GM13976 (cell line): ENCODE measurements at places on chromosomes 3 and 15.
A peak's percentile ranks its signal among the peaks of the same experiment; 100 is the strongest.

DNA sequence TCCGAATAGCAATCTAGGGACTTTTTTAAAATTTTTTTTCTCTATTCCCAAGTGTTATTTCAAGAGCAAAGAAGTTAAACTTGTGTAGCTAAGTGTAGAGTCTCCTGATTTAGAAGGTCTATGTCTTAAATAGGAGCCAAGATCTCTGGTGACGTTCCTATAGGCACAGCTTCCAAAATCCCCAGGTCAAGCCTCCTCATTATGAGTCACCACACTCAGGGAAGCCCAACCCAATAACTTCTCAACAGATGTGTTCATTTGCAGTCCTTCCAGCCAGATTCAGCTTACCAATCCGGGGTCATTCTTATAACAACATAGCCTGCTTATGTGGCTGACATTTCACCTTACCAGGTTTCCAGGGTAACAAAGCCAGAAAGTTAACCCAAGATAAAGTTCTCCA, 270.3 kb downstream of the IL5RA start:
- DNase-seq: no peak

GRCh38 chr3:94099311-94099710, 36.5 kb downstream of the NSUN3 start:
- no peak for DNase-seq

- DNase-seq: no peak
Observed at GRCh38 chr15:91622711-91623342, 230.7 kb upstream of the SLCO3A1 start.

DNA sequence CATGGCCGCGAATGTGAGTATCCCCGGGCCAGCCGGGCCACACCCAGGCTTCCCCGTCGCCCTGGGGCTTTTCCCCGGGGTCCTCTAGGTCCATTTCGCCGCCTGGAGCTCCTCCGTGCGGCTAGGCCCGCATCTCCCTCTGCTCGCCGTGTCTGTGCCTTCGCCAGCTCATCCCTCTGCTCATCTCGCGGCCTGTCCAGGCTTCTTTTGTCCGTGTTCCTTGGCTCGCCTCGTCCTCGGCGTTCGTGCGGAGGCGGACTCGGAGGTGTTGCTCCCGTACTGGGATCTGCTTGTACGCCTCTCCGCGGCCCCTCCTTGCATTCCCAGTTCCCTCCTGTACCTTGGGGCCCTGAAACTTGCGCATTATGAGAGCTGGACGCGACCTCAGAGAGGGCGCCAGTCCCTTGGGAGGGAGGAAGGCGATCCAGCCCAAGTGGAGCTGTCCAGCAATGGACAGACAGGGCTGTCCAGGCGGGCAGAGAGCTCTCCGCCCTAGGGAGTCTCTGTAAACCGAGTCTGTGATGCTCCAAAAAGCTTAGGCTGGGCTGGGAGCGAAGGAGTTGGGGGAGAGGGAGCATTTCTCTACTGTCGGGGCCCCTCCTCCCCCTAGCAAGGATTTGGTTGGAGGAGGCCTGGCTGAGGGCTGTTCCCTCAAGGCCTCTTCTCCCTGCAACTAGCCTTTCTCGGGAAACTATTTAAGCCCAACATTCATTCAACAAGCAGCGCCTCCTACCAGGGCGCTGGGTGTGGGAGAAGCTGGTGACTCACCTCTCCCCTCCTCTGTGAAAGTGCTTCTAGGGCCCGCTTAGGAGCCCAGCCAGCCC, 553 bp downstream of the TMEM43 start:
- DNase-seq: no peak

DNA sequence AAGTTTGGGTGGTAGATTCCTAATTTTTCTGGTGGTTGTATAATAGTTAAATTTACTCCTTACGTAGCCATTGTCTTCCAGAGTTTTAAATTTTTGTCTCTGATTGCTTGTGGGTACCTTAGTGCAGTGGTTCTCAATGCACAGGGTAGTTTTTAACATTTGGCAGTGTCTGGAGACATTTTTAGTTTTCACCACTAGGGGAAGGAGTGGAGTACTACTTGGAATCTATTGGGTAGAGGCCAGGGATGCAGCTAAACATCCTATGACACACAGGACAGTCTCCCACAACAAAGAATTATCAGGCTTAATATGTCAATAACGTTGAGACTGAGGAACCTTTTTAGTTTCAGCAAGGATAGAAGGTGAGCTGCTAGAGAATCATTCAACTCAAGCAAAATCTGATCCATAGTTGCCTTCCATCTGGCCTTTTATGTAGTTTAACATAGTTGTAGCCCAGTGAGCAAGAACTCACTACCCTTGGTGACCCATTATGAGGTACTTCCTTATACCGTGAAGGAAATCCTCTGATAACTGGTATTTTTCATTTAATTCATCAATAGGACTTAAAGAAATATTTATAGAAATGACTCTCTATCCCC, 8.6 kb upstream of the STX19 start:
- peak; percentile 26 for DNase-seq

GRCh38 chr3:45595364-45596195, 1.0 kb downstream of the LIMD1 start:
- peak; percentile 38 for DNase-seq

- DNase-seq: no peak
Observed at GRCh38 chr3:70580021-70580420, 267.6 kb upstream of the MDFIC2 start.

- no peak for DNase-seq
Observed at GRCh38 chr3:184731786-184732537, 20.1 kb upstream of the MAGEF1 start.

DNA sequence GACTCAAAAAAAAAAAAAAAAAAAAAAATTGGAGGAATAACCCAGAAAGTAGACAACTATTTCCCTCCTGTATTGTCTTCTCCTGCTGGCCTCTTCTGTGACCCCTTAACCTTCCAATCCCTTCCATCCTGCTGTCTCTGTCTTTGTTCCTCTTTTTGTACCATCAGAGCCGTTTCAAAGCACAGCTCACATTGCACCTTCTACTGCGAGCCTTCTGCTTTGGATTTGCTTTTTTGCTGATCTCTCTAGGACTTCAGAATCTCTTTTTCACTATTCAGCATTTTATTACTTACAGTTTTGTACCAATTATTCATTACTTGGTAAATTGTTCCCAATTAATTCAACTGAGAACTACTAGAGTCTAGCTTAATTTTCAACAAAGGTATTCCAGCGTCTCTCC, 284.0 kb upstream of the TBL1XR1 start:
- no peak for DNase-seq

- no peak for DNase-seq
Observed at GRCh38 chr3:173891272-173892100, 493.9 kb downstream of the NLGN1 start.

DNA sequence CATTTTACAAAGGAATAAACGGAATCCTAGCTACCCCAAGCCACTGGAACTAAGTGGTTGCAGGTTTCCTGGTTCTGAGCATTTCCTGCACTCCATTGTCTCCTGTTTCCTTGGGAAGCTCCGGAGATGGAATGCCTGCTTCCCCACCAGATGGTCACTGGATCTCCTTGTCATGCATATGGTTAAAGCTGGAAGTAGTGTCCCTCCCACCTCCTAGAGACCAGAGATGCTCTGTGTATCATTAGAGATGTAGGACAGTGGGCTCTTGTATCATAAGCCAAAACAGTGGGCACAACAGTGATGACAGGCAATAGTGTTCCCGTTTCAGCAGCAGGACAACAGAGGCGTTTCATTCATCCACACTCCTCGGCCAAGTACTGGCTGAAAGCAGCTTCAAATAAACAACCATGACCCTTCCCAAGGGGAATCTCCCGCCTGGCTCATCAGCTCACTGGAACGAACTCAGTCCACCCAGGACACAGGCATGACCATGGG, 136.2 kb upstream of the EIF1B start:
- DNase-seq: no peak

DNA sequence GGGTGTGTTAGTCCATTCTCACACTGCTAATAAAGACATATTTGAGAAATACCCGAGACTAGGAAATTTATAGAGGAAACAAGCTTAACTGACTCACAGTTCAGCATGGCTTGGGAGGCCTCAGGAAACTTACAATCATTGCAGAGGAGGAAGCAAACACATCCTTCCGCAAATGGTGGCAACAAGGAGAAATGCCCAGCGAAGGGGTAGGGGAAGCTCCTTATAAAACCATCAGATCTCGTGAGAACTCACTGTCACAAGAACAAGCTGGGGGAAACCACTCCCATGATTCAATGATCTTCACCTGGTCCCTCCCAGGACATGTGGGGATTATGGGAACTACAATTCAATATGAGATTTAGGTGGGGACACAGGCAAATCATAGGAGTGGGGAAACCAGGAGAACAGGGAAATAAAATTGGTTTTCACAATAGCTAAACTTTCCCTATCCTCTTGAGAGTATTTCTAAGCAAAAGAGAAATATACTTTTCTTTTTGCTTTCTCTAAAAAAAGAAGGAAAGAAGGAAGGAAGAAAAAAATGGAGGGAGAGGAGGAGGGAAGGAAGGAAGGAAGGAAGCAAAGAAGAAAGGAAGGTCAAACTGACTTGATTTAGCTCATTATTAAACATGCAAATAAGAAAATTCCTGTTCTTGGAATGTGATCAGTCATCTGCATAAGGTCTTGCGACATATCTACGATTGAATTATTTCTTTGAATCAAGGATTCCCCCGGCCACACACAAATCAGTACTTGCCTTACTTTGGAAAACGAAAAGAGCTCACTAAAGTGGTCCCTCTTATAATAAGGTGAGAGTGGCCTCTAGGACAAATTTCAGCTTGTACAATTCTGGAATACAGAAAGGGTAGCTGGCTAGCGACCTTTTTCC, 75.2 kb downstream of the LIPC start:
- no peak for DNase-seq

- no peak for DNase-seq
Observed at GRCh38 chr15:90664650-90665287, 52.4 kb upstream of the BLM start.

DNA sequence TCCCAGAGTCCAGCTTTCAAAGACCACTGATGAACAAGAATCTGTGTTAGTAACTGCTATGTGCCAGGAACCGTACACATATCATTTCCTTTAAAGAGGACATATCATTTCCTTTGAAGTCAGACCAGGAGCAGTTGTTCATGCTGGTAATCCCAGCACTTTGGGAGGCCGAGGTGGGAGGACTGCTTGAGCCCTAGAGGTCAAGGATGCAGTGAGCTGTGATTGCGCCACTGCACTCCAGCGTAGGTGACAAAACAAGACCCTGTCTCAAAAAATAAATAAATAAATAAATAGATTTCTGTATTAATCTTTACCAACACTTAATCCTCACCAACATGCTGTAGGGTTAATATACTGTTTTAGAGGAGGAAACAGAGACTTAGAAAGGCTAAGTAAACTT, 23.9 kb upstream of the CDV3 start:
- DNase-seq: no peak

DNA sequence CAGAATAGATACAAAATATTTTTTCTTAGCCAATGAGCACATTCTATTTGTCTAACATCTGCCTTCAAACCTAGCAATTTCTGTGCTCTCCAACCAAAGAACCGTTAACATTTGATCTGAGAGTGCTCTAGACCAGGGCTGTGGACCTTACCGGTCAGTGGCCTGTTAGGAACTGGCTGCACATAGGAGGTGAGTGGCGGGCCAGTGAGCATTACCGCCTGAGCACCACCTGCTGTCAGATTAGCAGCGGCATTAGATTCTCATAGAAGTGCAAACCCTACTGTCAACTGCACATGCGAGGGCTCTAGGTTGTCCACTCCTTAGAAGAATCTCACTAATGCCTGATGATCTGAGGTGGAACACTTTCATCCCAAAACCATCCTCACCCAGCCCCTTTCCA, 131.7 kb downstream of the CADM2 start:
- no peak for DNase-seq

GRCh38 chr3:123027292-123028232, at the start of gene SEMA5B:
Gene SEMA5B (minus strand): TSS chr3:123027763. CDS start chr3:122961263, 66,500 bp downstream.
- peak; percentile 77 for DNase-seq

DNA sequence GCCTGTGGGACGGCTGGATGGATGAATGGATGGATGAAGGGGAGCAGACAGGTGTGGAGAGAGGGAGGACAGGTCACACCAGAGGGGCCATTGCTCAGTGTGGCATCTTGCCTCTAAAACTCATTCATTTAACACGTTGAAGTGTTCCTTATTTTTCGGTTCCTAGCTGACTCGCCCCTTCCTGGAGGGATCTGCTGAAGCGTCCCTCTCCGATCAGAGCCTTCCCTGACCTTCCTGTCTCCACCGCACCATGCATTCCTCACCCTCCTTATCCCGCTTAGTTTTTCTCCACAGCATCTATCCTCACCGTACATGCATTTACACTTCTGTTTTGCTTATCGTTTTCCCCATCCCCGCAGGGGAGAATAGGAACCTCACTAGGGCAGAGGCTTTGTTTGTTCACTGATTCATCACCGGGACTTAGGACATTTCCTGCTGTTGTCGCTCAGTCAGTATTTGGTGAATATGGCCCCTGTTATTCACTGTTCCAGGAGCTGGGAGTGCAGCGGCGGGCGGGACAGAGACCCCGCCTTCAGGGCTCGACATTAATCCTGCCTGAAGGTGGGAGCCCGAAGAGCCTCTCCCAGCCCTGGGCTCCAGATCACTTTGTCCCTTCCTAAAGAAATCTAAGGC, 32.0 kb downstream of the FOXL2 start:
- no peak for DNase-seq

- no peak for DNase-seq
Observed at GRCh38 chr15:28128031-28128430, 28.9 kb upstream of the OCA2 start.

DNA sequence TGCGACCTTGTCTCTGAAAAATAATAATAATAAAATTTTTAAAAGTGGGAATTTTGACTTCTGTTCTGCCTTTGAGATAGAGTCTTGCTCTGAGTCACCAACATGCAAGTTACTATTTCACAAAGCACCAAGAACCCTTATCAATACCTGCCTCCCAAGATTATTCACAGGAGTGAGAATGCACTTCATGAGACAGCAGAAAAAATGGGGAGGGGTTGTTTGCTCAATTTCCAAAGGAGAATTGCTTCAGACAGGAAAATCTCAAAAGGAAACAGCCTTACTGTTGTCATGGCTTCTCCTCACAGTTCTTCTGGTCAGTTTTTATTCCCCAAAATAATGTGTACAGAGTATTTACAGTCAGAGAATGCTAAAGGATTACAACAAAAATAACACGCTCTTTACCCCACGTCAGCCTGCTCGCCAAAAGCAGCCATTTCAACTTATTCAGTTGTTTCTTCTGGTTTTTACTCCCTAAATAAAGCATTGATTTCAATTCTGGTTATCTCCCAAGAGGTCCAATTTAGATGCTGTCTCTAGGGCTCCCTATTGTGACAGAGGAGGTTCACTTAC, 89.0 kb downstream of the PPCDC start:
- DNase-seq: no peak

GRCh38 chr3:154718053-154718452, 288.1 kb upstream of the GPR149 start:
- DNase-seq: no peak

GRCh38 chr3:98744283-98744682, 18.9 kb upstream of the ST3GAL6 start:
- no peak for DNase-seq

GRCh38 chr3:8189051-8189450, 312.6 kb upstream of the LMCD1 start:
- no peak for DNase-seq

DNA sequence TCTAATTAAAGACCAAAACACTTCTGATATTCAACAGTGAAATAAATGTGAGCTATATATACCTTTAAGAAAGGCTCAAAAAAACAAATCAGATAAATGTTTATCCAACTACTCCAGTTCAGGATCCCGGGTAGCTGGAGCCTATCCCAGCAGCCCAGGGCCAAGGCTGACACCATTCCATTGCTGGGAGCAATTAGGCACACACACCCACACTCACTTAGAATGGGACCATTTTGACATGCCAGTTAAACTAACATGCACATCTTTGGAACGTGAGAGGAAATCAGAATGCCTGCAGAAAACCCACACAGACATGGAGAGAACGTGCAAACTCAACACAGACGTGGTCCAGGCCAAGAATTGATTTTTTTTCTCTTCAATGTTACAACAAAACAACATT, 30.0 kb upstream of the PLSCR4 start:
- DNase-seq: no peak
